ENCODE measurements at places on chromosomes 16 and 17.

- DNase-seq: no peak
Measured at GRCh38 chr17:37174205-37174604, 201.6 kb upstream of the C17orf78 start.

- DNase-seq: peak; percentile 36
Measured at GRCh38 chr16:8928467-8928957, 35.2 kb downstream of the USP7 start.

DNA sequence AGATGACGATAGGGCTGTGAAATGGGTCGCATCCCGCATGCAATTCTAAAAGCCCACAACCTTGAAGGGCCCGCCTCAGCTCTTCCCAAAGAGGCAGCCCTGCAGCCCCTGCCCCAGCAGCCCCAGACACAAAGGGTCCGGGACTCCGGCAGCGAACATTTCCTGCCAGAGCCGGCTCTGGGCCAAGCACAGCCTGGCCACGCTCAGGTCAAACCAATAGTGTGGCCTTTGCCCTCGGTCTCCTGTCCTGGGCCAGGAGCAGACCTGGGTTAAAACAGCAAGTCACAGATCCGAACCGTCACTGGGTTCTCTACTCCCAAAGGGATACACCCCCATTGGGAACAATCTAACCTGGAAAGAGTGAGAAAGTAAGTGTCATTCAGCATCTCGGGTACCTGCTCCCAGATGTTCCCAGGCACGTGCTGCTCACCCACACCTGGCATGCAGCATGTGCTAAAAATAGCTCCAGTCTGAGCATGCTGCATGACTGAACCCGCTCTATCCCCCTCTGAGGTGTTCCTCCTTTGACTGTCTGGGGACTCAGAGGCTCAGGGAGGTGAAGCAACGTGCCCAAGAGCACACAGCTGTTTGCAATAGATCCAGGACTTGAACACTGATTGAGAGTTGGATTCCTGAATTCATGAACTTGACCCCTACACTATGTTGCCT, 22.2 kb upstream of the ATP2A3 start:
- DNase-seq: no peak

GRCh38 chr16:81514041-81514559, 69.5 kb downstream of the CMIP start:
- DNase-seq: no peak

DNA sequence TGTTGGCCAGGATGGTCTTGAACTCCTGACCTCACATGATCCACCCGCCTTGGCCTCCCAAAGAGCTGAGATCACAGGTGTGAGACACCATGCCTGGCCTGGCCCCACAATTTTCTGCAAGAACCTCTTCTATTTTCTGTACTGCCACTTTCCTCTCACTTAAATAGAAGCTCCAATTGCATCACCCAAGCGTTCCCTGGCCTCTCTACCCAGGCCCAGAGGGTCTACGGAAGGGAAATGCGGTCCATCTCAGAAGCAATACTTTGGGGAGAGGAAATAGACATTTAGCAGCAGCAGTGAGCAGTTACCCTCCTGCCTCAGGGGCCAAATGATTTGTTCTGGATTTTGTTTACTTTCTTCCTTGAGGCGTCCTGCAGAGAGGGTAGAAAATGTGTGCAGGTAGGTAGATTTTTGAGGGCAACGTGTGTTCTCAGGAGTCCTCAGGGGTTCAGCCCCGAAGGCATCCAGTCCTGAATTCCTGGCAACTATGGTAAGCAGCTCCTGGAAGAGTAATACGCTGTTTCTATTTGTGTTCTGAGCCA, 11.0 kb downstream of the SLC6A4 start:
- DNase-seq: no peak

DNA sequence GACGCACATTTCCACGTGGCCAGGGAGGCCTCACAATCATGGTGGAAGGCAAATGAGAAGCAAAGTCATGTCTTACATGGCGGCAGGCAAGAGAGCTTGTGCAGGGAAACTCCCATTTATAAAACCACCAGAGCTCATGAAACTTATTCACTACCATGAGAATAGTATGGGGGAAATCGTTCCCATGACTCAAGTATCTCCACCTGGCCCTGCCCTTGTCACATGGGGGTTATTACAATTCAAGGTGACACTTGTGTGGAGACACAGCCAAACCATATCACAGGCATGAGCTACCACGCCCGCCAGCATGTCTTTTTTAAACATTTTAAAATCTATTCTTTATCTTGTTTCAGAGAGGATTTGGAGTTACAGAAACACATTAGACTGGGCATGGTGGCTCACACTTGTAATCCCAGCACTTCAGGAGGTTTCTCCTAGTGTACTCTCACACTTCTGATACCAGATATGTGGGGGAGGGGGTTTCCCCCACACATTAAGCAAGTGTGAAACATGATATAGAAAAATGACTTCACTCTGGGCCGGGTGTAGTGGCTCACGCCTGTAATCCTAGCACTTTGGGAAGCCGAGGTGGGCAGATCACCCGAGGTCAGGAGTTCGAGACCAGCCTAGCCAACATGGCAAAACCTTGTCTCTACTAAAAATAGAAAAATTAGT, 5.6 kb upstream of the ATMIN start:
- DNase-seq: no peak

All from ovary (tissue), 10 donors.